Upper lobe of left lung (tissue), 6 donors: ENCODE measurements at places on chromosomes 6 and 20. TPM values are rescaled to one million over a fixed set of nuclear protein-coding genes. Genes with fewer than 3 reads are reported as not detected.

DNA sequence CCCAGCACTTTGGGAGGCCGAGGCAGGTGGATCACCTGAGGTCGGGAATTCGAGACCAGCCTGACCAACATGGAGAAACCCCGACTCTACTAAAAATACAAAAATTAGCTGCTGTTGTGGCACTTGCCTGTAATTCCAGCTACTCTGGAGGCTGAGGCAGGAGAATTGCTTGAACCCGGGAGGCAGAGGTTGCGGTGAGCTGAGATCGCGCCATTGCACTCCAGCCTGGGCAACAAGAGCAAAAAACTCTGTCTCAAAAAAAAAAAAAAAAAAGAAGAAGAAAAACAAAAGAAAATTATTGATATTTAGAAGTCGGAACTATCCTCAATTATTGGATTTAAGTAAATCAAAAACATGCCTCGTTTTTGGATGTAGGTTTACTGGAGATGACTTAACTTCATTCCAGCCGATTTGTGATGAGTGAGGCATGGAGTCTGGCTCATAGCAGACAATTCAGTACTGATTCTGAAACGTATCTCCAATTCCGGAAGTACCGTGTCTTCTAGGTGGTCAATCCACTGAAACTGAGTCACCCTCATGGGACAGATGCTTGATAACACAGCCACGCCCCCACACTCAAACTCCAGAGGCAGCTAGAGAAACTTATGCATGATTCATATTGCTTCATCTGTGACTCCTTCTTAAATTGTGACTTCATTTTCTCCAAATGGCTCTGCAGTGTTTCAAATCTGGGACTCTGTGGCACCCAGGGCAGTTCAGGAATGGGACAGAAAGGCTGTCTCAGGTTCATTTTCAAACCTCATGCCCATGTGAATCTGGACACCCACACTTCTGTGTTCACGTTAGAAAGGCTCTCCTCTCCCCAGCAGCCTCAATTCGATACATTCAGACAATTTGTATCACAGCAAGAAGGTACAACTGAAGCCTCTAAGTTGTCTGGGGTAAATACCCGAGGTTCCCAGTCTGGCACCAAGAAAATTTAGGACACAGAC, 110.4 kb upstream of the ARMC2 start:
- no peaks in the 10 kb centered on the region for H3K36me3 ChIP-seq
- peak; percentile 46 for DNase-seq
- H3K27me3 ChIP-seq, result no peaks in the 10 kb centered on the region
- H3K27ac ChIP-seq, result no peak overlapping the region
- H3K4me3 ChIP-seq, result no peak overlapping the region

DNA sequence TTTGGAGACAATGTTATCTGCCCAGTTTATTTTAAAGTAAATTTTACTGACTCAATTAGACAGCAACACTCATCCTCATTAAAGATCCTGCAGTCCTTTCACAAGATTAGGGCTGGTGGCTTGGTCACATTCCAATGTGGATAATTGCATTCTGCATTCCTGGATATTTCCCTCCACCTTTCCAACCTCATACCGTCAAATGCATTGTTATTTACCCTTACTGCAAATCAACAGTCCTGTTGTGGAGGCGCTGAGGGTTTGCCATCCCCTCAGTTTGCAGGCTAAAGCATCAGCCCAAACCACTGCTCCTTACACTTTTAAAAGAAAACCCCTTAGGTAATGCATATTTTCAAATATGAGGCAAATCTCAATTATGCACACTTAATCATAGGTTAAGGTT, 5.4 kb downstream of the CITED2 start:
- peak overlapping the region; percentile 99 for H3K27ac ChIP-seq
- no peak for DNase-seq
- peaks cover 30% of the 10 kb centered on the region for H3K4me1 ChIP-seq

- no peaks in the 10 kb centered on the region for H3K36me3 ChIP-seq
- no peaks in the 10 kb centered on the region for H3K4me1 ChIP-seq
- DNase-seq, result no peak
- no peaks in the 10 kb centered on the region for H3K27me3 ChIP-seq
- H3K27ac ChIP-seq, result no peak overlapping the region
Observed at GRCh38 chr6:169293196-169293595, 39.5 kb upstream of the THBS2 start.

DNA sequence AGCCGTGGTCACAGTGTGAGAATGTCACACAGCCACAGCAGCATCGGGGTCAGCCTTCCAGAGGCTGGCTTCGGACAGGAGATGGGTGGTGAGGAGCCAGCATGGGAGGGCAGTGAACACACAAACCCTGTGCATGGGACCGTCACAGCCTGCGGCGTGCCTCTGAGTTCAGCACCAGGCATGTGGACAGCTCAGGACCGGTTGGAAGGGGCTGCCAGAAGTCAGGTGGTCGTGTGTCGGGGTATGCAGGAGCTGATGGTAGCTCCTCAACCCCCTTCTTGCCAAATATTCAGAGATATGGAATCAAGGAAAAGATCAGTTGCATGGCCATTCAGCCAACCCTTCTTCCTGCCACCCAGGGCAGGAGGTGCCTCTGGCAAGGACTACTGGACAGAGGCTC, 28.2 kb downstream of the MYT1 start:
- no peaks in the 10 kb centered on the region for H3K36me3 ChIP-seq
- no peak overlapping the region for H3K27ac ChIP-seq
- DNase-seq, result no peak
- no peaks in the 10 kb centered on the region for H3K27me3 ChIP-seq
- no peak overlapping the region for H3K4me3 ChIP-seq
- H3K4me1 ChIP-seq, result no peaks in the 10 kb centered on the region

- no peaks in the 10 kb centered on the region for H3K4me1 ChIP-seq
- no peaks in the 10 kb centered on the region for H3K27me3 ChIP-seq
- no peak overlapping the region for H3K27ac ChIP-seq
- H3K36me3 ChIP-seq, result no peaks in the 10 kb centered on the region
- peak; percentile 62 for DNase-seq
Observed at GRCh38 chr6:7505189-7505699, 36.2 kb upstream of the DSP start.

DNA sequence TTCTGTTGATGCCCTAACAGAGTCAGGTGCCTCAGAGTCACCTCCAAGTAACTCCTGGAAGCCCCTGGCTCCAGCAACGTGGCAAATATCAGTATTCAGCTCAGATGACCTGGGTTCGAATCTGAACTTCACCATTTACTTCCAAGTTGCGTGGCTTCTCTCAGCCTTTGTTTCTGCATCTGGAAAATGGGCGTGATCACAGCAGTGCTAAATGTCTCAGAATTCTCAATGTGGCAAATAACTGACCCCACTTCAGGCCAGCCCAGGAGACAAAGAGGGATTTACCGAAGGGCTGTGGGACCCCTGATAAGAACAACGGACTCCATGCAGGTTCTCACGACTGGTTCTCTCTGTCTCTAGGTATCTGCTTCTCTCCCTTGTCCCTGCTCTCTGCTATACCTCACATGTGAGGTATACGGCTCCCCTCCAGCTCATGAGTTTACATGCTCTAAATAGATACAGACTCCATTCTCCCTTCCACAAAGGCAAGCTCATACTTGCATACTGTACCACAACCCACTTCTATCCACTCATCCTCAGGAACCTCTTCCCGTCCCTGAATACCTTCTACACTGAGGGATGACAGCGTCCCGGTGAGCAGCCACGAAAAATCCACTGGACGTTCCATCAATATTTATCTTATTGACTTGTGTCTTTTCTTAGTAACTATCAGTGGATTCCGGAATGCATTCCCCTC, 84.1 kb downstream of the SNX5 start:
- no peak overlapping the region for H3K4me3 ChIP-seq
- H3K27me3 ChIP-seq, result no peaks in the 10 kb centered on the region
- no peak for DNase-seq

DNA sequence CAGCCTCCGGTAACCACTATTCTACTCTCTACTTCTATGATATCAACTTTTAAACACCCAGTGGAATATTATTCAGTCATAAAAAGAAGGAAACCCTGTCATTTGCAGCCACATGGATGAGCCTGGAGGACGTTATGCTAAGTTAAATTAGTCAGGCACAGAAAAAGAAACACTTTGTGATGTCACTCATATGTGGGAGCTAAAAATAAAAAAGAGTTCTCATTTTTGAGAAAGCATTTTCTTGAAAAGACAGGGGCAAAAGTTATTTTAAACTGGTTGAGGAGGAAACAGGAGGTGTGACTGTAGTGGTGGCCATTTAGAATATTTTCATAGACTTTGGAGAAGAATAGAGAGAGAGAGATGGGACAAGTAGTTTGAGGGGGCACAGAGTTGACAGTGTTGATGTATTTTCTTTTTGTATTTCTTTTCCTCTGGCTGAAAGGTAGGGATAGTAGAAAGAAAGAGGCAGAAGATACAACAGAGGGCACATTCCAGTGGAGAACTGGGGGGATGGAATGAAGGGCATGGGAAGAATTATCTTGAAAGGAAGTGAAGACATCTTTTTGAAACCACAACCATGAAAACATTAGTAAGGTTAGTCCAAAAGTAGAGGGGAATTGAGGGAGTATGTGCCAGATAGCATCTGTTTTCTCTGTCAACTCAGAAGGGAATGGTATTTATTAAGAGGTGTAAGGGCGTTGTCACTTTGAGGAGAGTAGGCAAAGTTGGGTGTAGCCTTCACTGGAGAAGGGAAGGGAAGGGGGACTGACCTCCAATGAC, 181.3 kb upstream of the GMDS start:
- no peak for DNase-seq
- H3K27me3 ChIP-seq, result no peaks in the 10 kb centered on the region
- no peaks in the 10 kb centered on the region for H3K4me1 ChIP-seq
- H3K4me3 ChIP-seq, result no peak overlapping the region

GRCh38 chr20:36149469-36149868, 5.1 kb upstream of the EPB41L1 start:
- no peak for DNase-seq
- no peak overlapping the region for H3K4me3 ChIP-seq
- no peaks in the 10 kb centered on the region for H3K36me3 ChIP-seq
- H3K4me1 ChIP-seq, result peaks cover 8% of the 10 kb centered on the region
- H3K27me3 ChIP-seq, result no peaks in the 10 kb centered on the region
- H3K27ac ChIP-seq, result no peak overlapping the region

- H3K27me3 ChIP-seq, result no peaks in the 10 kb centered on the region
- peaks cover 44% of the 10 kb centered on the region for H3K4me1 ChIP-seq
Observed at GRCh38 chr6:24666097-24666640, 530 bp downstream of the TDP2 start.

DNA sequence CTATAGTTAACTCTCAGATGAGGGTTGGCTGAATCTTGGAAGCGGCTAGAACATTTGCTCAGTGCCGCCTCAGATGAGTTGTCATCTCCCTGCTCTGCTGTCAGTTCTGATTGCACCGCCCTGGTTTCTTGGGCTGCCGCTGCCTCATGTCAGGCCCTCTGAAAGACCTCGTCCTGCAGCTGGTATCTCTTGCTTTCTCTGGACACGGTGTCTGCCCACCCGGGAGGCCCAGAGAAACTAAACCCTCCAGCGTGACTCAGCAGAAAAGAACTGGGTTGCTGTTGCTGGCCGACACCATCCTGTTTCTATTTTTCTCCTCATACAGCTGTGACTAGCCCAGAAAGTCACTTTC, 355.4 kb downstream of the CD83 start:
- no peaks in the 10 kb centered on the region for H3K36me3 ChIP-seq
- H3K4me3 ChIP-seq, result no peak overlapping the region
- peaks cover 15% of the 10 kb centered on the region for H3K4me1 ChIP-seq
- no peaks in the 10 kb centered on the region for H3K27me3 ChIP-seq

Gene BMP2
- total RNA-seq, result 27.7 TPM

Gene SRMS
- not detected for total RNA-seq

Gene MTCH1
- 277 TPM for total RNA-seq
